ENCODE measurements at places on chromosomes 2 and 18. TPM values are rescaled to one million over a fixed set of nuclear protein-coding genes. Genes with fewer than 3 reads are reported as not detected.

Gene KCNJ3
- not detected for total RNA-seq

DNA sequence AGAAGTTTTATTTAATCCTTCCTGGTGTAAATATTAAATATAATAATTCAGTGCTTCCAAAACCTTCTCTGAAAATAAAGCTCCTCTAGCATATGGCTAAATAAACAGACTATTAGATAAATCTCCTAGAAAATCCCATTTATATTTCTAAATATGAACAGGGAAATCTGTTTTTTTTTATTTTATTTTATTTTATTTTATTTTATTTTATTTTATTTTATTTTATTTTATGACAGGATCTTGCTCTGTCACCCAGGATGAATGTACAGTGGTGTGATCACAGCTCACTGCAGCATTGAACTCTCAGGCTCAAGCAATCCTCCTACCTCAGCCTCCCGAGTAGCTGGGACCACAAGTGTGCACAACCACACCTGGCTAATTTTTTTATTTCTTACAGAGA lies 673.5 kb downstream of the IRS1 start:
- no peaks in the 10 kb centered on the region for H3K27me3 ChIP-seq
- no peak overlapping the region for H3K4me3 ChIP-seq
- no peaks in the 10 kb centered on the region for H3K4me1 ChIP-seq
- no peaks in the 10 kb centered on the region for H3K36me3 ChIP-seq
- no peak overlapping the region for H3K27ac ChIP-seq

DNA sequence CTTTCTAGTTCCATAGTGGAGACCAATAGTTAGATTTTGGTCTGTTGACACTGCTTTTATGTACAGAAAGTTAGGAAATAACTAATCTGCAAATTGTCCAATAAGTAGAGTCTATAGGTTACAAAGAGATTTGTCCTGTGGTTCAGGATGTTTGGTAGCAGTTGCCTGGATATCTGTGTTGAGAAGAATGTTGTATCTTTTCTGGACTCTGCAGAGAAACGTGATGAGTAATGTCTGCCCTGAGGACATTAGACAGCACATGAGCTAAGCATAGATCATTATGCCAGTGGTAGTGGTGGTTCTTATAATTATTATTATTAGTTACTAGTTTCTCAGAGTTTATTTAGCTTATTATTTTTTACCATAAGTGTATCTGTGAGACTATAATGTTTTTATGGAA lies 65.8 kb downstream of the ANKRD62 start:
- H3K36me3 ChIP-seq: no peaks in the 10 kb centered on the region
- peaks cover 2% of the 10 kb centered on the region for H3K27me3 ChIP-seq
- H3K27ac ChIP-seq: no peak overlapping the region
- no peak overlapping the region for H3K4me3 ChIP-seq
- DNase-seq: no peak

DNA sequence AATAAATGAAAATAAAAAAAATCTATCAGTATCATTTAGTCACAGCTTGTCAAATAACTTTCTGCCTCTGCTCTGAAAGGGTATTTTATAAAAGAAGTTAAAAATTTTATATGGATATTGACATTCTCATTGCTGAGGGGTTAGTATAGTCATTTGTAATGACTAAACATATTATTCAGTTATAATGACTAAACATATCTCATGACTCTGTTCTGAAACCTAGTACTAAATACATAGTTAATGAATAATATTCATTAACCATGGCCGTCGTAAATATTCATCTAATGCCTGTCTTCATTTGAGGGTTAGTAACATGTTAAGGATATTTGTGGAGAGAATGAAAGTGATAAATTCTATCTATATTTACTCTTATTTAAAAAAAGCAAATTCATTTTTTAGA lies 69.1 kb upstream of the MAP4K3 start:
- H3K27ac ChIP-seq: no peak overlapping the region
- H3K27me3 ChIP-seq: no peaks in the 10 kb centered on the region

GRCh38 chr2:59711121-59711520 lies 842.3 kb downstream of the BCL11A start:
- H3K36me3 ChIP-seq: no peaks in the 10 kb centered on the region
- no peaks in the 10 kb centered on the region for H3K4me1 ChIP-seq
- no peak for DNase-seq
- H3K4me3 ChIP-seq: no peak overlapping the region

GRCh38 chr2:26347286-26347865 lies 787 bp upstream of the ADGRF3 start:
- no peak for DNase-seq
- no peak overlapping the region for H3K27ac ChIP-seq

DNA sequence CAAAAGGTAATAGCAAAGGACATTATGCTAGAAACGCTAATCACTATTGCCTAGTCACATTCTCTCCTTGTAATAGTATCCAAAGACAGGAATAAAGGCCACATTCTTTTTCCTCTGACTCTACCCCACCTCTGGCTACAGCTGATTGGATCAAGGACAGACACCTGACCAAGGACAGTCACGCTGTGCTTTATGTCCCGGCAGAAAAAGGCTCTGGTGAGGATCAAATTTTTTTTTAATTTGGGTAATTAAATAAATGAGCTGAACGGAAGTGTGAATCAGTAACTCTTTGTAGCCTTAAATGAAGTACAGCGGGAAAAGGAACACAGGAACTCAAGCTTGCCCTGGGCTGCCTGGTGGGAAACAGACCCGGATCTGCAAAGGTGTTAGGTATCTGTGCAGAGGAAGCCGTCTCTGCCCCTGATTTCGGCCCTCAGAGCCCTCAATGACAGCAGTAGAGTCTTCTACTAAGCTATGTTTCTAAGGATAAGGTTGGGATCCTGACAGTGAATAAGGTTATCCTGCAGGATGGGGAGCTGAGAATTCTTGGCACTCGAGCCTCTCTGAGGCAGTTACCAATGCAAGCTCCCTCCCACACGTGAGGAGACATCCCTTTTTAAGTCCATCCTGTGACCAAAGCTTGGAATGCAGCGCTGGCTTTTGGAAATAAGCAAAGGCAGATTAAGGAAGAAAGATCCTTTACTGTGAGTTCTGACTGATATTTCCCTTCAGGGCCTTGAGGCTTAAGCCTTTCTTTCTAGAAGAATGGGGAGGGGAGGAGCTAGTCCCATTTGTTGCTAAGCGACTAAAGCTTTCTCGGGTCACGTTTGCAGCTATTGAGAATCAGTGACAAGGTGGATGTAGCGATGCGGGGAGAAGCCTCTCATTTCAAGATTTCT lies 37.8 kb upstream of the IKZF2 start:
- no peak for DNase-seq
- H3K4me1 ChIP-seq: no peaks in the 10 kb centered on the region
- no peak overlapping the region for H3K27ac ChIP-seq
- H3K27me3 ChIP-seq: no peaks in the 10 kb centered on the region
- no peaks in the 10 kb centered on the region for H3K36me3 ChIP-seq

- H3K4me3 ChIP-seq: no peak overlapping the region
- H3K27me3 ChIP-seq: no peaks in the 10 kb centered on the region
- DNase-seq: no peak
- H3K4me1 ChIP-seq: no peaks in the 10 kb centered on the region
Observed at GRCh38 chr18:37435150-37435867, 130.3 kb downstream of the CELF4 start.

Gene RND3
- 132 TPM for total RNA-seq

DNA sequence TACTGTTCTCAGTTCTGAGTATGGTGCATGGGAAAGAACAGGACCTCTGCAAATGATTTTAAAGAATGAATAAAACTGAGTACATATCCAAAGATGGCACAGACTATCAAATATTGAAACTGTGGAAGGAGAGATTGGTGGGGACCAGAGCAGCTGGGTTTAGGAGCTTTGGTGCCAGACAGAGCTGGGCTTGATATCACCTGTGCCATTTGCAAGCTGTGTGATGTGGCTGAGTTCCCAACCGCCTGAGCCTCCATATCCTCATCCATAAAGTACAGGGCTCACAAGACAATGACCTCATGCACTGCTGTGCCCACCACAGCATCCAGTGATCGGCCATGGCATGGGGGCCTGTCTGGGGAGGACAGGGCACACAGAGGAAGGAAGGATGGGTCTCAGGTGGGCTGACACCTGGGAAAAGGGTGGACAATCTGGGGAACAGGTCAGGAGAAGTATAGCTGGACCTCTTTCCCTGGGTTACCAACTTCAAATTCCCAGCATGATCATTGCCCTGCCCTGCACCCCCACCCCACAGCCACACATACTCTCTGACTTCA lies 83.9 kb upstream of the RAB6C start:
- H3K27me3 ChIP-seq: no peaks in the 10 kb centered on the region
- H3K4me1 ChIP-seq: no peaks in the 10 kb centered on the region
- DNase-seq: no peak
- H3K4me3 ChIP-seq: no peak overlapping the region
- H3K36me3 ChIP-seq: no peaks in the 10 kb centered on the region

- no peaks in the 10 kb centered on the region for H3K27me3 ChIP-seq
- no peaks in the 10 kb centered on the region for H3K4me1 ChIP-seq
- H3K36me3 ChIP-seq: peaks cover 2% of the 10 kb centered on the region
- H3K4me3 ChIP-seq: no peak overlapping the region
- no peak overlapping the region for H3K27ac ChIP-seq
- no peak for DNase-seq
Observed at GRCh38 chr2:131152074-131152473, 46.9 kb downstream of the PLEKHB2 start.

Gene MFF
- total RNA-seq: 60.4 TPM

Gene SLC5A6
- total RNA-seq: 42.7 TPM

Gene NT5C1B
- not detected for total RNA-seq

Gene NEU2
- not detected for total RNA-seq

- H3K27ac ChIP-seq: no peak overlapping the region
- H3K27me3 ChIP-seq: no peaks in the 10 kb centered on the region
- no peaks in the 10 kb centered on the region for H3K4me1 ChIP-seq
- H3K36me3 ChIP-seq: no peaks in the 10 kb centered on the region
- no peak for DNase-seq
Observed at GRCh38 chr2:21268878-21269224, 145.1 kb downstream of the TDRD15 start.

GRCh38 chr2:69335311-69335710 lies 51.7 kb downstream of the GFPT1 start:
- no peak for DNase-seq
- H3K27ac ChIP-seq: no peak overlapping the region
- H3K36me3 ChIP-seq: peaks cover 8% of the 10 kb centered on the region
- H3K27me3 ChIP-seq: no peaks in the 10 kb centered on the region
- H3K4me1 ChIP-seq: no peaks in the 10 kb centered on the region
- no peak overlapping the region for H3K4me3 ChIP-seq

- no peak overlapping the region for H3K27ac ChIP-seq
- H3K4me1 ChIP-seq: no peaks in the 10 kb centered on the region
- no peak for DNase-seq
- H3K27me3 ChIP-seq: peaks cover 2% of the 10 kb centered on the region
- no peaks in the 10 kb centered on the region for H3K36me3 ChIP-seq
Observed at GRCh38 chr2:174512345-174512744, 25.5 kb upstream of the GPR155 start.

Gene EPB41L3
- total RNA-seq: 154 TPM

DNA sequence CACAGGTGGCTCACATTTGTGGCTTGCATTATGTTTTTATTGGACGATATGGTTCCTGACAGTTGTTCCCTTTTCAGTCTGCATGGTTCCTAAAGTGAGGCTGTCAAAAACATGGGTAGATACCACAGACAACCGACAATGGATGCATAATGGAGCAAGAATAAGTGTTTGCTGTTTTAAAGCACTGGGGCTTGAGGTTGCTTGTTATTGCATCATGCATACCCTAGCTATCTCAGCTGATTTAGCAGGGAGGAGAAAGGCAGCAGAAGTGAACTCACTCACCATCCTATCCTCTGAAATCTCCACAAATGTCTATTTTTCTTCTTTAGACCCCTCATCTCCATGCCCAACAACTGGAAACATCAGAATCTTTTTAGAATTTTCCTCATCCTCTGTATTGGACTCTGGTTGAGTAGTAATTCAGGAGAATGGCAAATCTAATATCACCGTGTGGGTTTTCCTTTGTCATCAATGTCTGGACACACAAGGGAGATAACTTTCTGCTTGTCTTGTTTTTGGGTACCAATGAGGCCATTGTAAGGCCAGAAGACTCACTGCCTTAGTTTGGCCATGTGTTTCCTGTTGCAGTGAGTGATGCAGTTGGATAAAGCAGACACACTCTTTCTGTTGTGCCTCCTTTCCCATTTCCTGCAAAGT lies 46.7 kb downstream of the FBXO48 start:
- H3K4me3 ChIP-seq: no peak overlapping the region
- no peaks in the 10 kb centered on the region for H3K36me3 ChIP-seq
- H3K27ac ChIP-seq: no peak overlapping the region
- peaks cover 9% of the 10 kb centered on the region for H3K27me3 ChIP-seq
